A549 treated with AZD2906 at 1 μM for 4 hours (cell line): ENCODE measurements at places on chromosomes 1 and 21. TPM values are rescaled to one million over a fixed set of nuclear protein-coding genes. Genes with fewer than 3 reads are reported as not detected.

Gene MCOLN3
- 2.7 to 3.6 TPM (median 3.5 TPM) in 5 replicates for total RNA-seq

Gene PUSL1
- 15.8 to 25.3 TPM (median 23.7 TPM) in 5 replicates for total RNA-seq

Gene CCDC30
- 0.32 to 0.88 TPM (median 0.62 TPM) in 5 replicates for total RNA-seq

Gene ZNF670
- total RNA-seq = 2.9 to 4.3 TPM (median 3.0 TPM) in 5 replicates

Gene MATN1
- 0.02 to 0.14 TPM (median 0.10 TPM) in 4 of 5 replicates, not detected in the other for total RNA-seq

Gene BEND5
- not detected in 5 replicates for total RNA-seq

Gene TSSK3
- 0.29 TPM in 1 of 5 replicates, not detected in the others for total RNA-seq

Gene KRTAP19-1
- not detected in 5 replicates for total RNA-seq

Gene LY9
- total RNA-seq = 0.12 to 0.23 TPM (median 0.15 TPM) in 5 replicates

Gene LCE6A
- total RNA-seq = not detected in 5 replicates

Gene FYB2
- total RNA-seq = not detected in 5 replicates

Gene TMEM269
- 0.05 to 0.22 TPM (median 0.10 TPM) in 5 replicates for total RNA-seq
